GDM1 (cell line): ENCODE measurements at places on chromosomes 12 and 14.

- DNase-seq = no peak
These were observed 11.3 kb downstream of the CACNA1C start for GRCh38 chr12:2064071-2064507.

GRCh38 chr14:102589761-102590290, 2.6 kb upstream of the RCOR1 start:
- no peak for DNase-seq

DNA sequence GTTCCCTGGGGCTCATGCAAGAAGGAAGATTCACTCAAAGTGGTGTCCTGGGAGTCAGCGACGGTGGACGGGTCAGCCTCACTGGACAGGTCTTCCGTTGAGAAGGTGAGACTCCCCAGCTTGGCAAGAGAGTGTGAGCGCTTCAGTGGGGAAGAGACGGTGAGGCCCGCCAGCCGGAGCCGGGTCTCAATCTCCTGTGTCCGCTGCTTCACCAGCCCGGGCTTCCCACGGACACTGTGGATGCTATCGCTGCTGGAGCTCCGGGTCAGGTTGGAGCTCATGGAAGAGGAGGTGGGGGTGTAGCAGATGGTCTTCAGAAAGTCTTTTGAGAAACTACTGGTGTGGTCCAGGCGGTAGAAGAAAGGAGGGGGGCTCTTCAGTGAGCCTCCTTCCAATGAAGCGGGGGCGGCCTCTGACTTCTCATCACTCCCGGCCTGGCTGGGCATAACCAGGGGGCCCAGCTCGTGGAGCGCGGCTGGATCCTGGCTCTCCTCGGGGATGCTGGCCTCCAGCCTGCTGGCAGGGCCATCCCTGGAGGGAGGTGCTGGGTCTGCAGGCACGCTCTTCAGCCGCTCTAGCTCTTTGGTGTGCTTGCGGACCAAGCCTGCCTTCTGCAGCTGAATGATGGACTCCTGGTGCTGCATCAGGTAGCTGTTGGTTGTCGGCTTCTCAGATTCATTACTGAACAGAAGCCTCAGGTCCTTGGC, 56.9 kb upstream of the CORO1C start:
- DNase-seq = no peak

DNA sequence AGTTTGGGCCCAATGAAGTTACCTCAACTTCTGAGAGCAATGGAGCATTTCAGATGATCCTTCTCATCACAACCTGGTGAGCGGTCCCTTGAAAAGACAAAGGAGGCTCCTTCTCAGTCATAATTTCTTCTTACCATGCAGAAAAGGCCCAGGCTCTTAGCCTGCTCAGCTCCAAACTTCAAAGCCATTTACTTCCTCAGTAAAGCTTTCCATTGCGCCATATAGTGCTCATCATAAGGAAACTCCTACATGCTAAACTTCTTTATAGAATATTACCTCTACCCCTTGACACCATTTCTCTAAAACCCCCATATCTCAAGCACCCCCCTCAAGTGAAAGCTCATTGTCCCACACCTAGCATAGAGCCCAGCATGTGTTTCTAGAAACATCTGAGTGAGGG, 127.1 kb downstream of the GTF2A1 start:
- DNase-seq = no peak

- no peak for DNase-seq
These were observed at the start of gene CLEC14A for GRCh38 chr14:38255673-38256532. TSS of gene CLEC14A (minus strand) at chr14:38256093. CDS start at chr14:38256022, 71 bp downstream.
